Activated T-helper 1 cell treated with Interleukin-2 at 50 U/mL for 16 hours (primary cell): ENCODE measurements at places on chromosomes 16 and 17.

- peak; percentile 45 for DNase-seq
Measured at GRCh38 chr17:28744104-28744971, 527 bp downstream of the TRAF4 start.

DNA sequence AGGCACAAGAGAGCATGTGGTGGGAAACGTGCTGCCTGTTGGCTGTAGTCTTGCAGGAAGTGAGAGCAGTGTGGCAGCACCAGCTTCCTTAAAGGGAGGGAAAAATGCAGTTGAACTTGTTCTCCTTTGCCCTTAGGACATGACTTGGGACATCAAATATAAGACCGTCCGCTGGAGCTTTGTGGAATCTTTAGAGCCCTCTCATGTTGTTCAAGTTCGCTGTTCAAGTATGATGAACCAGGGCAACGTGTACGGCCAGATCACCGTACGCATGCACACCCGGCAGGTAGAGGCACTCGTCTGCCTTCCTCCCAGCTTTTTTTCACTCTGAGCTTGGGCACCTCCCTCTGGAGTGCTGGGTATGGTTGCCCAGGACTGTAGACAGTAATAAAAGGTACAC is 23.3 kb downstream of the GPR179 start:
- DNase-seq = no peak

DNA sequence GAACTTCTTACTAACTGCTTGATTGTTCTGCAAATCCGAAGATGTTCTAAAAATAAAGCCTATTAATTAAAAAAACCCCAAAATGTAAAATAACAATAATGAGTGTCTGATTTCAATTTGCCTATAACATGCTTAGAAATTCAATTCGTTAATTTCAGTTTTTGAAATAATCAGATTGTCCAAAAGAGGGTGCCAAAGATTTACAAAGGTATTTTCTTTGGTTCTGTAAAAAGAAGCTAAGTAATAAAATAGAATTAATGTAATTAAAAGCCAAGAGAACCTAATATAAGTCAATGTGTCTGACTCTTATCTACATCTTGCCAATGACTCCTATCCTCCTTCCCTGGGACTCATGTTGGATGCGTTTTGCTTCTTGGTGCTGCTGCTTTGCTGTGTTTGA is 75.0 kb upstream of the CPHXL start:
- no peak for DNase-seq

DNA sequence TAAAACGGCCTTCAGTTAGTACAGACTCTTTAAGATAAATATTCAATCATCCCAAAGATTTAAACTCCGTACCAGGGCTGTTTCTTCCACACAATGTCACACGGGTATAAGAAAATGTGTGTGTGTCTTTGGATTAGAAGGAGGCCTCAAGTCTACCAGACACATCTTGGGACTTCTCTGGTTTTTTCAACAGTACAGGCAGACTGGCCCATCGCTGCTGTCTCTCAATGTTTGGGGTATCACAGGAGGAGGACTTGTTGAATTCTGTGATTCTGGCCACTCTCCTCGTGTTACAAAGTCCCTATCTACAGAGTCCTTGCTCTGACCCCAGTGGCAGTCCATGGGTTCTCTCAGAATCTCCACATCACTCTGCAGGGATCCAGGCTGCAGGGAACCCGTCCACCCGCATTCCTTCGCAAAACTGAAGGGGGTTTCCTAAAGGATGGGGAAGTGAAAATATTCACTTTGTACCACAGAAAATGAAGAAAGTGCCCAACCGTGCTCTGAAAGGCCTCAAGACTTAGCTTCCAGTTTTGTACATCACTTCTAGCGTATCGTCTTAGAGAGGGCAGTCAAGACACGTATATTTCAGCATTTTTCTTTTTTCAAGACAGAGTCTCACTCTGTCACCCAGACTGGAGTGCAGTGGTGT is 373.2 kb downstream of the NPIPA8 start:
- no peak for DNase-seq

DNA sequence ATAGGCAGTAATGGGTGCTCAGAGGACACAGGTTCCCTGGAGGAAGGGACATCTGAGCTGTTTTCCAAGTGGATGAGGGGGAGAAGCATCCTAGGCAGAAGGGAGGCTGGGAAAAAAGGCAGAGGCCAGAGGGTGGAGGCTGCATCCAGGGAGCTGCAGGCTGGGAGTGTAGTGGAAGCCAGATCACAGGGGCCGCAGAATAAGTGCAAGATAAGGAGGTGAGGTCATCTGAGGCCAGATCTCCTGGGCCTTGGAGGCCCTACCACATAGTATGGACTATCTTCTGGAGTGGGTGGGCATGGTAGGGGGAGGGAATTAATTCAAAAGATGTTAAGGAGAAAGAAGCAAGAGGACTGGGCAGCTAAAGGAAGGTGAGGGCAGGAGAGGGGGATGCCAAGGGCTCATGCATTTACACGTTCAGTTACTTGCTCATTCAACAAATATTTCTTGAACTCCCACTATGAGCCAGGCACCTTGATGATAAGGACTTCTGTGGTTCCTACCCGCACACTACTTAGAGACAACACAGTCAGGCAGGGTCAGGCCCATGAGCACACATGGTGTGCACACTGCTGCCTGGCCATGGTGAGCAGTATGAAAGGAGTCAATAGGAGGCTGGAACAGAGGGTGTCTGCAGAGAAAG is 2.4 kb upstream of the RIPOR1 start:
- no peak for DNase-seq

DNA sequence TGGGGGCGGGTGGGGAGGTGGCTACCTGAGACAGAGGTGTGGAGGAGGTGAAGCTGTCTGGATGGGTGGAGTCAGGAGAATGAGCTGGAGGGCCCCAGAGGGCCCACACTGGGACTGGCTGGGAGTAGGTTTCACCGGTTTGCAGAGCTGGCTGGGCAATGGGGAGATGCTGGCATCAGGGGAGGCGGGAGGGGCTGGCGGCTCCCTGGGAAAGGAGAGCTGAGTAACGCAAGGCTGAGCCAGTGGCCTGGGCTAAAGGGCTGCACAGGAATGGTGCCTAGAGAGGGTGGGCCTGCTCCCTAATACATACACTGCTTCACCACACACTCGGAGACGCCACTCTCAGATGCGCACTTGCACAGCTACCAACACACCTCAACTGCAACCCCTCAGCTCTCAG is 12.4 kb downstream of the P3H4 start:
- no peak for DNase-seq

GRCh38 chr17:149897-150584 is 12.7 kb downstream of the SCGB1C2 start:
- DNase-seq = no peak

GRCh38 chr16:57773655-57774295 is 28.5 kb downstream of the KIFC3 start:
- no peak for DNase-seq

DNA sequence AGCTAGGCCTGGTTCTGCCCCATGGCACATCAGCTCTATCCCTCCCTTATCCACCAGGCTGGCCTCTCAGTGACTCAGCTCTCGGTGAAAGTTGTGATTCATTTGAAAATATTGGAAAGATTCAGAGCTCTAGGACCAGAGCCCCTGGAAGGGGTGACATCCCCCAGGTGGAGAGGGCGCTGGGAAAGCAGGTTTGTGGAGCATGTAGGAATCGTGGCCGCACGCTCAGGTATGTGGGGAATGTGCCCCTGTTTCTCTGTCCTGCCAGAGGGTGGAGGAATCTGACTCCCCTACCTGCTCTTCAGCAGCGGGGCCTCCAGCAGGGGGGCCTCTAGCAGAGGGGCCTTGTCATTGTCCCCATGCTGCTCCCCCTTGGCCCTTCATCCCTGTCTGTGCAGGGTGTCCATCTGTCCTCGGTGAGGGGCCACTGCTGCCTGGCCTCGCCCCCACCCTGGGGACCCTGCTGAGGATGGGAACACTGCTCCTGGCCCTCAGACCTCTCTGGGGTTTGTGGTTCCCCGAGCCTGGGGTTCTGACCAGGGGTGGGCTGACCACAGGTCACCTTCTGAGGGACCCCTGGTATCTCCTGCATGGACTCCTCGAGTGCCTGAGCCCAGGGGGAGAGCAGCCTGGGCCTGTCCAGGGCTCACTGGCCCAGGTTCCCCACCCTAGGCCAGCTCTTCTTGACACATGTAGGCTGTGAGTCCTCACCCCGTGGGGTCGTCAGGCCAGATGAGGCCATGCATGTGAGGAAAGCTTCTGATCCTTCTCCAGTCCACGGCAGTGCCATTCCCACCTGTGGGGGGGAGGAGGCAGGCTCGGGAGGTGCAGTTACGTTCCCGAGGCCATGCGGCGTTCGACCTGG is 47.5 kb downstream of the NT5M start:
- DNase-seq = no peak

- no peak for DNase-seq
Measured at GRCh38 chr17:49342575-49342936, 19.5 kb downstream of the ZNF652 start.

DNA sequence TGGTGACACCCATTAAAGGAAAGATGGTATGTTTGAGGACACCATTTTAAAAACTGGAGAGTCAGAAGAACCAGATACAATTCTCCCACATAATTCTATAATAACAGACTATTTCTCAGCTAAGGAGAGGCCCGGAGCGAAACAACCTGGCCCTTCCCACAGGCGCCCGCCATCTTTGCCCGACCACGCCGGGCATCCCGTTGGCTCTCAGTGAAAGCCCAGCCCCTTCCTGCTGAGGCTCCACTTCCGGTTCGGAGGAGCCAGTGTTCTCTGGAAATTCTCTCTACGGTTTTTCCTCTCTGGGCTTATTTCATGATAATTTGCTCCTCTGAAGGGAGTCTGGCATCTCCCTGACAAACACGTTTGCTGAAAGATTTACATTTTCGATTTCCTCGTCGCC is 175.7 kb downstream of the AXIN2 start:
- no peak for DNase-seq
